ENCODE measurements at places on chromosomes 12 and 14. TPM values are rescaled to one million over a fixed set of nuclear protein-coding genes. Genes with fewer than 3 reads are reported as not detected.

GRCh38 chr12:68428211-68428610 is 96.0 kb upstream of the MDM1 start:
- no peaks in the 10 kb centered on the region for H3K36me3 ChIP-seq
- H3K4me3 ChIP-seq, result no peak overlapping the region
- H3K27me3 ChIP-seq, result no peaks in the 10 kb centered on the region
- peaks cover 17% of the 10 kb centered on the region for H3K4me1 ChIP-seq
- no peak for DNase-seq

GRCh38 chr12:13948621-13949020 is 32.8 kb downstream of the GRIN2B start:
- no peaks in the 10 kb centered on the region for H3K4me1 ChIP-seq
- no peaks in the 10 kb centered on the region for H3K36me3 ChIP-seq
- H3K27ac ChIP-seq, result no peak overlapping the region
- peaks cover 3% of the 10 kb centered on the region for H3K27me3 ChIP-seq

DNA sequence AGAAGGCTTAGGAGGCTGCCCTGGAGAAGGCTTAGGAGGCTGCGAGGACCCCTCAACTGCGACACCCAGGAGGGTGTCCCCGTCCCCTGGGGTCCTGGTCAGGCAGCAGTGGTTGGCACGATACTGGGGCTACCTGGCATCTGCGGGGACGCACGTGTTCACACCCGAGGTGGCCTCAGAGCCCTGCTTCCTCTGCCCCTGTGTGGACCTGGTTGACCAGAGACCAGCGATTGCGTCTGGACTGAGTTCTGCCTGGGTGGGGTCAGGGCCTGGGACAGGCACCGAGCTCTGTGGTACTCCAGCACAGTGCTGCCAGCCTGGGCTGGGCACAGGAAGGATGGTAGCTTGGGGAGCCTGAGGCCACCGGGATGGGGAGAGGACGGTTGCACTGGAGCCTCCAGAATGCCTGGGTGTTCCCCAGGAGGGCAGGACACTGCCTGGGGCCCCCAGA is 735 bp downstream of the ASPG start:
- no peak overlapping the region for H3K4me3 ChIP-seq
- DNase-seq, result peak; percentile 87
- peaks cover 26% of the 10 kb centered on the region for H3K27me3 ChIP-seq
- no peak overlapping the region for H3K27ac ChIP-seq
- no peaks in the 10 kb centered on the region for H3K4me1 ChIP-seq
- H3K36me3 ChIP-seq, result no peaks in the 10 kb centered on the region

- no peak for DNase-seq
- H3K4me3 ChIP-seq, result no peak overlapping the region
- H3K27ac ChIP-seq, result no peak overlapping the region
- H3K27me3 ChIP-seq, result peaks cover 19% of the 10 kb centered on the region
Observed at GRCh38 chr14:23916004-23916403, 37.6 kb upstream of the DHRS4 start.

DNA sequence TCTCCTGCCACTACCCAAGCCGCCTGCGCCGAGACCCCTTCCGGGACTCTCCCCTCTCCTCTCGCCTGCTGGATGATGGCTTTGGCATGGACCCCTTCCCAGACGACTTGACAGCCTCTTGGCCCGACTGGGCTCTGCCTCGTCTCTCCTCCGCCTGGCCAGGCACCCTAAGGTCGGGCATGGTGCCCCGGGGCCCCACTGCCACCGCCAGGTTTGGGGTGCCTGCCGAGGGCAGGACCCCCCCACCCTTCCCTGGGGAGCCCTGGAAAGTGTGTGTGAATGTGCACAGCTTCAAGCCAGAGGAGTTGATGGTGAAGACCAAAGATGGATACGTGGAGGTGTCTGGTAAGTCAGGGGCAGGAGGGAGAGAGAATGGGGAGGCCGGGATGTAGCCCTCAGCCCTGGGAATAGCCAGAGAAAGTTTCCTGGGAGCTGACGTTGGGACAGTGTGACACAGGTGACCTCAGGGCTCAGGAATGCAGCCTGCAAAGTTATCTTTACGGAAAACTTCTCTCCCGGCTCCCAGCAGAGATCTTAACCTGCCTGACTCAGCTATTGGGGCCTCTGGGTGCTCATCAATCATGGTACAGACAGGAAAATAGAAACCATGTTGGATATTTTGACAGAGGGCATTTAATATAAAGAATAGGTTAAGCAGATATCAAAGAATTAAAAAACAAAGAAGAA is 747 bp downstream of the HSPB8 start:
- H3K27me3 ChIP-seq, result no peaks in the 10 kb centered on the region
- peaks cover 70% of the 10 kb centered on the region for H3K4me1 ChIP-seq

GRCh38 chr14:20472536-20473169 is 3.4 kb downstream of the PNP start:
- H3K27ac ChIP-seq, result no peak overlapping the region
- no peak for DNase-seq
- no peak overlapping the region for H3K4me3 ChIP-seq
- H3K36me3 ChIP-seq, result peaks cover 41% of the 10 kb centered on the region

DNA sequence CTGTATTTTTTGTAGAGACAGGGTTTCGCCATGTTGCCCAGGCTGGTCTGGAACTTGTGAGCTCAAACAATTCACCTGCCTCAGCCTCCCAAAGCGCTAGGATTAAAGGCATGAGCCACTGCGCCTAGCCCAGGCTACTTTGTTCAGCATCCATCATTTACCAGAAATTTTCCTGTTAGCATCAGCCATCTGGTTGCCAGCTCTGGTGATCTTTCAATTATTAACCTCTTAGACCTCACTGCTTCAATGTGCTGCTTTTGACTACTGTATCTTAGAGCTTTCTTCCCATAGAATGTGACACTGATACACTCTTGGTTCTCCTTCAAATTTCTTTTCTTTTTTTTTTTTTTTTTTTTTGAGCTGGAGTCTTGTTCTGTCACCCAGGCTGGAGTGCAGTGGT is 5.4 kb upstream of the AMHR2 start:
- H3K4me1 ChIP-seq, result peaks cover 43% of the 10 kb centered on the region
- no peak for DNase-seq
- H3K4me3 ChIP-seq, result no peak overlapping the region
- H3K27ac ChIP-seq, result no peak overlapping the region

- DNase-seq, result no peak
- H3K36me3 ChIP-seq, result no peaks in the 10 kb centered on the region
- no peaks in the 10 kb centered on the region for H3K27me3 ChIP-seq
- no peak overlapping the region for H3K4me3 ChIP-seq
- peaks cover 71% of the 10 kb centered on the region for H3K4me1 ChIP-seq
Observed at GRCh38 chr12:19447386-19447785, 8.1 kb downstream of the AEBP2 start.

DNA sequence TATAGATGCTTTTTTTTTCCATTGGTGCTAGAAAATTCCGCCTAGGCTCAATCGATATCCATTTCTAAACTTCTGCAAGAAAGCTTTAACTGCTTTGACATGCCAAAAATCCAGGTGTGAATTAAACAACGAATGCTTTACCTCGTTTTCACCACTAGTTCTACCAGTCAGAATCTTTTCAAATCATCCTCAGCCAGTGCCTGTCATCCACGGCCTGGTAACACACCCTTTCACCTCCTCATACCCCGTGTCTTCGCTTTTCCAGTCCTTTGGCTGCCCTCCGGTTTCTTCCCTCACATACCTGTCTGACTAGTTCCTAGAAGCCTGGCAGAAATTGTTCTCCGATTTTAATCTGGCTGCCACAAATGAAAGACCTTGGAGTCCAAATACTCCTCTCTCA is 1.4 kb upstream of the PHC1 start:
- no peaks in the 10 kb centered on the region for H3K27me3 ChIP-seq
- no peak for DNase-seq
- H3K4me1 ChIP-seq, result peaks cover 16% of the 10 kb centered on the region
- H3K4me3 ChIP-seq, result peak overlapping the region; percentile 90
- no peaks in the 10 kb centered on the region for H3K36me3 ChIP-seq

- peaks cover 14% of the 10 kb centered on the region for H3K27me3 ChIP-seq
- no peak overlapping the region for H3K27ac ChIP-seq
- no peak for DNase-seq
- H3K36me3 ChIP-seq, result no peaks in the 10 kb centered on the region
- no peaks in the 10 kb centered on the region for H3K4me1 ChIP-seq
- H3K4me3 ChIP-seq, result no peak overlapping the region
Observed at GRCh38 chr14:62301911-62302310, 539.7 kb downstream of the SNAPC1 start.

DNA sequence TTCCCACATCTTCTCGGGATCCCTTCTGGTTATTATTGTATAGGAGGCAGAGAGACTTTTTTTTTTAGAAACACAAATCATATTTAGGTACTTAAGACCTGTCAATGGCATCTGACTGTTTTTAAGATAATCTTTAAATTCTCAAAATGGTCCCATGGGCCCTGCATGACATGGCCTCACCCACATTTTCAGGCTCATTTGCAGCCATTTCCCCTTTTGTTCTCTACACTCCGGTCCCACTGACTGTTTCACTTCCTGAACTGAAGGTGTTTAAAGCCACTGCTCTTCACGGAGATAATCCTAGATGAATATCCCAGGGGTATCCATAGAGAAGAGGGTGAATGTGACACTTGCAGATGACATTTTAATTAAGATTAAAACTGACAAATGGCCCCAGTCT is 12.3 kb upstream of the C12orf71 start:
- H3K27ac ChIP-seq, result no peak overlapping the region
- no peaks in the 10 kb centered on the region for H3K27me3 ChIP-seq
- no peaks in the 10 kb centered on the region for H3K4me1 ChIP-seq
- no peak overlapping the region for H3K4me3 ChIP-seq
- peaks cover 7% of the 10 kb centered on the region for H3K36me3 ChIP-seq

DNA sequence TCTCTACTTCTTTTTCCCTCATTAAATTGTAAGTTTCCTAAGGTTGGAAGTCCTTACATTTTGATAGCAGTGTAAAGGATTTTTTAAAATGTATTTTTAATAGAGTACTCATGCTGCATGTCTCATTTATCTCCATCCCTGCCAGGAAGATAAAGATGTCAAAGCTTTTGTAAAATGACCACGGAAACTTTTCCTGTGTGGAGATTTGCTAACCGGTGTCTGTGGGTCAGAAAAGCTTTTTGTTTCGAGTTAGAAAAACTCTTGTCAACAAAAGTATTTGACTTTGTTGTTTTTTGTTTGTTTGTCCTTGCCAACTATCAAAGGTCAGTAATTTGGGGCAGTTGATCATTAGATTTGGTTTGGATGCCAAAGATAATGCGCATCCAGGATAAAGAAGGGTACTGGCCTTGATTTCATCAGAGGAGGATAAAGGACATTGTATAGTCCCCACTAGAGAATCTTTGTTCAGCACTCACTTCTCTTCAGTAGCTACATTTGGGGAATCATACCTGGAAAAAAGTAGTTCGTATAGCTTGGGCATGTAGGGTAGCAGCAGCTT is 156.8 kb upstream of the HIF1A start:
- no peak overlapping the region for H3K4me3 ChIP-seq
- H3K4me1 ChIP-seq, result peaks cover 61% of the 10 kb centered on the region
- DNase-seq, result no peak
- H3K36me3 ChIP-seq, result no peaks in the 10 kb centered on the region
- peak overlapping the region; percentile 92 for H3K27ac ChIP-seq

Gene RPL10L
- total RNA-seq, result not detected

Gene PRB2
- not detected for total RNA-seq

Gene PTPRR
- total RNA-seq, result not detected

Gene SCNN1A
- 1.9 TPM for total RNA-seq

Gene PPM1H
- total RNA-seq, result 55.9 TPM

Measured in chondrocyte (in vitro differentiated cells).